ENCODE measurements at places on chromosomes 7 and 10.

DNA sequence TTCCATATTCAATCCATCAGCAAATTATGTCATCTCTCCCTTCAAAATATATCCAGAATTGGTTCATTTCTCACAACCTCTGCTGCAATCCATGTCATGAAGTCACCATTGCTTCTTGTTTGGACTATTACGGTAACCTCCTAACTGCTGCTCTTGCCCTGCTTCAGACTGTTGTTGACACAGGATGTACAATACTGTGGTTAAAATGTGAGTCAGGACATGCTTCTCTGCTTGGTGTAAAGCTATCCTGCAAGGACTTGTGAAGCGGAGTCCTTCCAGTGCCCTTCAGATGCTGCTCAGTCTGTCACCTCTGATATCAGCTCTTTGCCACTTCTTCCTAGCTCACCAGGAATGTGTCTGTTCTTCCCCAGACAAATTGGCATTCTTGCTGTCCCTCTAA is 10.4 kb upstream of the NXPH1 start:
- DNase-seq, result no peak

GRCh38 chr7:37069336-37069735 is 345.0 kb upstream of the AOAH start:
- DNase-seq, result no peak

- no peak for DNase-seq
Measured at GRCh38 chr7:51121931-51122425, 194.6 kb downstream of the COBL start.

DNA sequence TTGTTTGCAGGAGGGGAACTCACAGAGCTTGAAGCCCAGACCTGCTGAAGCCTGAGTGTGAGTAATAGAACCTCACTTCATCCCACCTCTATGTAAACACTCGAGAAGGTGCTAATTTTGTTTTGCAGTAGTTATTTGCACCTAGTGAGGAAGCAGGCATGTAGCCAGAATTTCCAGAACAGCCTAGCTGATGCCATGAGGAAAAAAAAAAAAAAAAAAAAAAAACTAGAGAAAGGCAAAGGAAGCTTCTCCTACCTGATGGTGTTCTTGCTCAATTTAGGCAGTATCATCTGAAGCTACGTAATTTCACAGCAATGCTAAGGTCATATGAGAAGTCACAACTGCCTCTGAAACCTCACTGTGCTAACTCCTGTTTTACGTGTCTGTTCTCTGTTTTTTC is 13.6 kb upstream of the GPR37 start:
- DNase-seq, result no peak

DNA sequence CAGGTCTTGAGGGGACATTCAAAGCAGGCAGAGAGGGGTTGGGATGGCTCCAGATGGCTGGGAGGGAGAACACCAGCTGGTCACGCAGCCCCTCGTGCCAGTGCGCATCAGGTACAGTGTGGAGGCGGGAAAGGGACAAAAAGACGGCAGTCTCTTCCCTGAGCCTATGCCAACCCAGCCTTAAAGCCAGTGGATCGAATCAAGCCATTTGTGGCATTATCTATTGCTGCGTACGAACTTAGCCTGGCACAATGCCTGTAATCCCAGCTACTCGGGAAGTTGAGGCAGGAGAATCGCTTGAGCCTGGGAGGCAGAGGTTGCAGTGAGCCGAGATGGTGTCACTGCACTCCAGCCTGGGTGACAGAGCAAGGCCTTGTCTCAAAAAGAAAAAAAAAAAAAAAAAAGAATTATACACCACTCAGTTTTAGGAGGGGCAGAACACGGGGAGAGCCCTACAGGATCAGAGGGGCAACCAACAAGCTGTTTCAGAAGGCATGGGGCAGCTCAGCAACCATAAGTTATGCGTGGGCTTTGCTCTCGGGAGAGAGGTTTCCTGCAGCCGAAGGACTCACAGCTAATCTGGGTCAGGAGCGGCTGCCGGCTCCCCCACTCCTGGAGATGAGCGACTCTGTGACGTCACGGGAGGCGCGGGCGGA is 356 bp upstream of the NDUFB2 start:
- DNase-seq, result peak; percentile 85

DNA sequence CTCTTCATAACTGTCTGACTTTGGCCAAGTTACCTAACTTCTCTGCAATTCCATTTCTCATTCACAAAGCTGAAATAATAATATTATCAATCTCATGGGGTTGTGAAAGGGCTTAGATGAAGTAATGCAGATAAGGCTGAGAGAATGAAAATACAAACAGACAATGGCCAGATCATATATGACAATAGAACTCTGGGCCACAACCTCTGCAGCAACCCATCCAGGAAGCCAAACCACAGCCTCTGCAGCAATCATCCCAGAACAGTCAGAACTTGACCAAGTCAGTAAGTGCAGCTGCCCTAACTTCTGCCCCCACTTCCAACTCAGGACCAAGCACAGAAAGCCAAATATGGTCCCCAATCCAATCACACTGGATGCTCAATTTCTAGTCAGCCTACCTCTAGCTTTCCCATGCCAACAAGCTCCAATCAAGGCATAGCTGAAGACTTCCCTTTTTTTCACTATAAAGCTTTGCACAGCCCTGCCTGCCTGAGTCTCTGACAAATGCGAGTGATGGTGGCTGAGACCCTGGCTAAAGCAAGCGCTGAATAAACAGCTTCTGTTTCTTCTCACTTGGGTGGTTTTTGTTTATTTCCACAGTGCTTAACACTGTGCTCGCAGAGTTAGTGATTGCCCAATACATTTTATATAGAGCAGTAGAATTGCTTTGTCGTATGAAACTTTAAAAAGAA is 34.8 kb upstream of the TNPO3 start:
- DNase-seq, result no peak

- no peak for DNase-seq
Measured at GRCh38 chr10:1645896-1646295, 91.4 kb downstream of the ADARB2 start.

GRCh38 chr10:102741726-102742237 is 2.0 kb upstream of the WBP1L start:
- DNase-seq, result no peak

DNA sequence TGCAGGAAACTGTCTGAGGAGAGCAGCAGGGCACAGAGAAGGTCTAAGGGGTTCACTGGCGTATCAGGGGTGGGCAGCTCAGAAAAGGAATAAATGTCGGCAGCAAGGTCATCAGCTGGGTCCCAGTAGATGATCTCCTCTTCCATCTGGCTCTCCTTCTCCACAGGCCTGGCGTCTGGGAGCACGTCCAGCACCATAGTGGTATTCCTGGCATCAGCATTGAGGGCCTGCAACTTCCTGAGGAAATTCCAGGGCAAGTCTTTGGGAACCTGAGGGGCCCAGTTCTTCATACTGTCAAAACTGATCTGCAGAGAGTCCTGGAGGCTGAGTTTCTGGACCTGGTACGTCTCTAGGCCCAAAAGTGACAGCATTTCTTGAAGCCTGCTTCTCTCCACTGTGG is 9.6 kb upstream of the MRPS24 start:
- DNase-seq, result no peak

DNA sequence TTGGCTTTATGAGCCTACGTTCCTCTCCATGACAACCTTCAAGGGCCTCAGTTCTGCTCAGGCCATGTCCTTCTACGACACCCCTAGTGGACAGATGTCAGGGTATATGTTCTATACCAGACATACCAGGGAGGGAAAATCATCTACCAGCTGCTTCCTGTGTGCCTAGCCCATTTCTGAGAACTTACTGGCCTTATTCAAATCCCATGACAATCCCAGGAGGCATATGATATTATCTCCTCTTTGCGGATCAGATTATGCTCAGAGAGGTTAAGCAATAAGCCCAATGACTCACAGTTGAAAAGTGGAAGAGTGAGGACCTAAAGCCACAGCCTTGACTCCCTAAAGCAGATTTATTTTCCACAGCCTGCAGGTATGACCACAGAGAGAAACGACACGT is 139.3 kb downstream of the GLI3 start:
- DNase-seq, result no peak

- DNase-seq, result no peak
Measured at GRCh38 chr7:149415391-149416071, 45.3 kb downstream of the ZNF777 start.

GRCh38 chr10:97494151-97494550 is 4.1 kb downstream of the MMS19 start:
- no peak for DNase-seq

DNA sequence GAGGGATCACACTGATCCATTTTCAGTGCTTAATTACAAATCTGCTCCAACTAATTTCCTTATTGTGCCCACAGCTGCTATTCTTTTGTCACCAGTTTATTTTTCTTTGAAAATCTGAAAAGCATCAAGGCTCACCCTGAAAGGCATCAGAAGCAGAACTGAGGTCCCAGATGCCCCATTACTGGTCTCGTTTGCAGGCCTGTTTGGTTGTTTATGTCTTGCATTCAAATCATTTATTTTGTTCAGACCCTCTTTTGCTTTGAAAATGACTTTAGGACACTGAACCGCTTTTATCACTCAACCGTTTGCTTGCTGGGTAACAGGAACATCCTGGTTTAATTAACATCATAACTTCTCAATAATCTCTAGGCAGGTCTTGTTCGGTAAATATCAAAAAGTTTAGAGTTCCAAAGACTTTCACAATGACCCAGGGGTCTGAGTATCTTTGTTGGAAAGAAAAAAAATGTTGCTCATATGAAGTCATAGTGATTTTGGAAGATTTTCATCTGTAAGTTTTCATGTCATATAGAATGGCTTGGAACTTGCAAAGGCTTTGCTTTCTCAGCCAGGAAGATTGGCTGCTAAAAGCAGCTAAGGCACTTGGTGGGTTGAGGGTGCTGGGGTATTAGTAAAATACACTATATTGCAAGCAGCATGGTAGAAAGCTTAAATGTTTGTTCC is 398.3 kb upstream of the NPVF start:
- DNase-seq, result no peak

DNA sequence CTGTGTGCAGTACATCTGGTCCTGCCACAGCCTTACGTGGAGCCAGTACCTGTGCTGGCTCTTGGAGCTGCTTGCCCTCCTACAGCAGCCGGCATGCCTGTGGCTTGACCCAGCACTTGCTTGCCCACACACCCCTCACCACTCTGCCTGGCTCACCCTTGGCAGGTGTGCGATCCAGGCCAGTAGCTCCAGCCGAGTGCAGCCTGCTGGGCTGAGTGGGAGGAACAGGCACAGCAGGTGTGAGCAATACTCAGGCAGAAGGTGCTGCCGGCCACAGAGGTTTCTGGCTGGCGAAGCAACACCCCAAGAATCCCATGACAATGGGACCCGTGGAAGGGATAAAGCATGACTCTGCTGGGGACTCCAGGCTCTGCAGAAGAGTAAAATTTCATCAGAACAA is 173.5 kb upstream of the ADCY1 start:
- DNase-seq, result no peak

- DNase-seq, result no peak
Measured at GRCh38 chr7:70599446-70600190, 532.3 kb upstream of the GALNT17 start.

DNA sequence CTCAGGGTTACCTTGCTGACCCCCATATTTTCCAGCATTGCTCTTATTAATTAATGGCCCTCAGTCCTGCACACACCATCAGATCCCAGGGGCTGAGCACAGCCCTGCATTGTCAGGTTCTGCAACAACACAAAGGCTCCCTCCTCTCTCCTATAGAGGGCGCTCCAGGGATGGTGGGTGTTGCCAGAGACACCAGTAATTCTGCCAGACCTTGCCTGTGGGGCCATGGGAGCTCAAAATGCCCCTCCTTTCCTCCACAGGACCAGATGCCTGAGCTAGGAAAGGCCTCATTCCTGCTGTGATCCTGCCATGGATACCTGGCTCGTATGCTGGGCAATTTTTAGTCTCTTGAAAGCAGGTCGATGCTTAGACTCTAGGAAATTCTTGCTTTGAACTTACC is 42.8 kb upstream of the PRSS58 start:
- DNase-seq, result peak; percentile 51

- no peak for DNase-seq
Measured at GRCh38 chr10:78745441-78745840, 323.3 kb upstream of the ZMIZ1 start.

DNA sequence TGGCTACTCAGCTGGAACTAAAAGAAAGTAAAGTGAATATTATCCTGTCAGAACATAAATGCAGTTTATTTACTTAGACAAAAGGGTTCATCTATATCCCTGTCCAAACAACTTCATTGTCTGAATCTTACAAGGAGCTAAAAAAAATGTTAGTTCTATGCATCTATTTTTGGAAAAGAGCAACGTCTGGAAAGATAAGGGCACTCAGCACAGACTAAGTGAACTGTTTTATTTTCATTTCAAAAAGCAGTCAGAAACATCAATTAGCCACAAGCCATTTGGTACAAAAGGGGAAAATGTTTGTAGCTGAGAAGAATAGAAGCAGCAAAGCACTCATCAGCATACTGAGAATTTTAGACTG is 245.5 kb downstream of the FOXP2 start:
- DNase-seq, result no peak

GRCh38 chr7:54960517-54960916 is 58.3 kb upstream of the EGFR start:
- DNase-seq, result no peak

DNA sequence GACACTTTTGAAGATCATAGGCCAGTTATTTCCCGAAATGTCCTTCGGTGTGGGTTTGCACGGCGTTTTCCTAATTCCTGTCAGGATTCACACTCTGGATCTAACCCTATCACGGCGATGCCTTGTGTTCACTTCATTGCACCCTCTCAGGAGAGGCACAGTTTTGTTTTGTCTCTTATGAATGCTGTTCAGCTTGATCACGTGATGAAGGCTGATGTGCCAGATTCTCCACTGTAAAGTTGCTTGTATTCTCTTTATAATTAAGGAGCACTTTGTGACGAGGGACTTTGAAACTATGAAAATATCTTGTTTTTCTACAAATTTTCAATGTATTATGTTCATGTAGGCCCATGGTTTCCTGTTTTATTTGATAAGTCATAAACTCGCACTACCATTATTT is 568.1 kb downstream of the ACTR3B start:
- no peak for DNase-seq

DNA sequence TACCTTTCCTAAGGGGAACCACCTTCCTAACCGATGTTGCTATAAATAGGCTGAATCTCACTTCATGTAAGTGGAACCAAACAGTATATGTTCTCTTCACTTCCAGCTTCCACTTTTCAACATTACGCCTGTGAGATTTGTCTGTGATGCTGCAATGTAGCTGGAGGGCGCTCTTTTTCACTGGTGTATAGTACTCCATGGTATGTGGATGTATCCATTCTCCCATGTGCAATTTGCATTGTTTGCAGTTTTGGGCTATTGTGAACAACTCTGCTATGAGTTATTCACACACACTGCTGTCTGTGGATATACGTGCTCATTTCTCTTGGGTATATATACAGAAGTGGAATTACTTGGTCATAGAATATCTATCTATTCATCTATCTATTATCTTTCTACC is 75.9 kb upstream of the GNA12 start:
- no peak for DNase-seq

GRCh38 chr7:128790315-128791041 is 1.3 kb upstream of the CCDC136 start:
- DNase-seq, result no peak

DNA sequence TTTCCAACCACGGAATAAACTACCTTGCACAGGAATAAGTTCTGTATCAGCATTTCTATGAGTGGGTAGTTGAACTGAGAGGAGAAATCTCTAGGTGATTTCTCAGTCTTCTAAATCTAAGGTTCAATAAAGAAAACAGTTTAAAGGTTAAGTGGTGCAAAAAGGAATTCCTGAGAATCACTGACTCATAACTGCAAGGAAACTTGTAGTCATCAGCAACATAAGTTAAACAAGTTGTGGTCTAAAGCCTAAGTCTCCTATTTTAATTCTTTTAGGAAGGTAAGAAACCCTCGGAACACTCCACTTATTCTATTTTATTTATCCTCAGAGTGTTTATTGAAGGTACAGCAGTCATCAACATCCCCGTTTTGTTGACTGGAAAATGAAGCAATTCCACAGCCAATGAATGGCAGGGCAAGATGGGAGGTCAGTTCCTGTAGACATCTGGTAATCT is 92.4 kb upstream of the PIK3CG start:
- DNase-seq, result no peak
